EL (cell line): ENCODE measurements at places on chromosomes 1 and 21.

- no peak for DNase-seq
Observed at GRCh38 chr1:211520641-211521040, 28.7 kb upstream of the RD3 start.

GRCh38 chr1:97870589-97870988 is 50.2 kb downstream of the DPYD start:
- no peak for DNase-seq

- no peak for DNase-seq
Observed at GRCh38 chr1:75338616-75339483, 204.7 kb downstream of the LHX8 start.

GRCh38 chr1:2380816-2381591 is 10.3 kb downstream of the MORN1 start:
- DNase-seq, result no peak

DNA sequence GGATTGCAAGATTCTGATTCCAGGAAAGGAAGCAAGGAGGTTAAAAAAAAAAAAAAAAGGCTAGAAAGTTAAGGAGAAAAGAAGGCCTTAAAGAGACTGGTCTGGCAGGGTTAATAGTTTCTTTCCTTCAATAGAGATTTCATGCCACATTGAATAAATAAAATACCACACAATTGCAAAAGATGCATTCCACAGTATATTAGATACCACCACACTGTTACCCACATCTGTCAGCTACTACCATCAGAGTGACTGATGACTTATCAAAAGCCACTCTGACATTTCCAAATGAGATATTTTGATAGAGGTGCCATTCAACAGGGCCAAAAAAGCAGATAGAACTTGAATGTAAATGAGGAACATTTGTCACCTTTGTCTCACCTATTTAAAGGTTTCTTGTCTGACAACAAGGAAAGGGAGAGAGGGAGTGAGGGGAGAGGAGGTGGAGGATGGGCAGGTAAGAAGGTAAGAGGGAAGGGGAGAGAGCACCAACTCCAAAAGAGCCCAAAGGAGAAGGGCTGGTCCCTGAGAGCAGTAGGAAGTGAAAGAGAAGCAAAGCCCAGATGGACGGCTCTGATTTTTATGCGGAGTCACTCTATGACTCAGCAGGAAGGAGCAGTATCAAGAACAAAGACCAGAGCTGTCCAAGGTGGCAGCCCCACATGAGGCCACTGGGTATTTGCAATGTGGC is 38.3 kb downstream of the LRRN2 start:
- DNase-seq, result peak; percentile 69

GRCh38 chr1:31356427-31356826 is 16.4 kb downstream of the FABP3 start:
- no peak for DNase-seq

DNA sequence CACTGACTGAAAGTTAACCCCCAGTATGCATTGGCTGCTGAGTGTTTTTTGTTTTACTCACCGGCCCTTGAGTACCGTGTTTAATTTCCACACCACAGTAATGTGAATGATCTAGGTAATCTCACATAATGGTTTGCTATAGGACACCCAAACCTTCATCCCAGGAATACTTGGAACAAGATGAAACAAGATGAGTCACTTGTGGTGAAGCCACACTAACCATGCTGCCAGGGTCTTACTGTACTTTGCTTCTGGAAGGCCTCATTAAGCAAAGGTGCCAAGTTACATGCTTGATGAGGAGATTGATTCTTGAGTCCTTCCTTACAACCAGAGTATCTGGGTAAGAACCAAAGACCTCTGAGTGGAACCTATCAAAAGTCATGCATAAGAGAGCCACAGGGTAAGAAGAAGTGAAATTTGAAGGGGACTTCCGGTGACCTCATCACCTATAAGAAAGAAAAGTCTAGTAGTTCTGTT is 163.3 kb downstream of the NRIP1 start:
- peak; percentile 61 for DNase-seq

DNA sequence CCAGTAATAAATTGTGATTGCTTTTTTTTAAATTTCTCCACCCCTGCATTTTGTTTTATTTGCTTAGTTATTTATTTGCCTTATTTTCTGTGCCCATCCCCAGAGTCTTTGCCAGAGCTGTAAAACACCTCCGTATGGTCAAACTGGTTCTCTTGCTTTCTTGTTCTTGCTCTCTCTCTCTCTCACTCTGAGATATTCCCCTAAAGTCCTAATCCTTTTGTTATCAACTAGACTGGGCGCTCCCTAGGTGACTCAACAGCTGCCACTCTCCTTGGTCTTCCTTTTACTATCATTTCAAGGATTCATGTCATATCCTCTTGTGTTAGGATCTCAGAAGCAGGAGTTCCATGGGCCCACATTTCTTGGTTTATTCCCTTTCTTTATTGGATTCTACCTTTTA is 160.0 kb downstream of the PRDM2 start:
- no peak for DNase-seq

DNA sequence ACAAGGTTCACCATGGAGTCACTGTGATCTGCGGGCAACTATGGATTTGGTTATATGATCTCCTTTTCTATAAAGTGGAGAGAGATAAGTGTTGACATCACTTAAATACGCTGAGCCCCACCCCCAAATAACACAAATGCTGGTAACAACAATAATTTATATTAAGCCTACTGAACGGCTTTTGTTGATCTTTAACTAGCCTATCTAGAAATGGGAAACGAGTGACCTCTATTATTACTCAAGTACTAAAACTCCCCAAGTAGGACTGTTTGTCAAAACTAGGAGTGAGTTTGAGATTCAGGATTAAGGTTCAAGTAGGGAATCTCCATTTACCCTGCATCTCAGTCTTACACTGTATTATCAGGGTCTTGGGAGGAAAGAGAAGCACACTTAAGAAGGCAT is 52.2 kb downstream of the MAP3K7CL start:
- peak; percentile 19 for DNase-seq

DNA sequence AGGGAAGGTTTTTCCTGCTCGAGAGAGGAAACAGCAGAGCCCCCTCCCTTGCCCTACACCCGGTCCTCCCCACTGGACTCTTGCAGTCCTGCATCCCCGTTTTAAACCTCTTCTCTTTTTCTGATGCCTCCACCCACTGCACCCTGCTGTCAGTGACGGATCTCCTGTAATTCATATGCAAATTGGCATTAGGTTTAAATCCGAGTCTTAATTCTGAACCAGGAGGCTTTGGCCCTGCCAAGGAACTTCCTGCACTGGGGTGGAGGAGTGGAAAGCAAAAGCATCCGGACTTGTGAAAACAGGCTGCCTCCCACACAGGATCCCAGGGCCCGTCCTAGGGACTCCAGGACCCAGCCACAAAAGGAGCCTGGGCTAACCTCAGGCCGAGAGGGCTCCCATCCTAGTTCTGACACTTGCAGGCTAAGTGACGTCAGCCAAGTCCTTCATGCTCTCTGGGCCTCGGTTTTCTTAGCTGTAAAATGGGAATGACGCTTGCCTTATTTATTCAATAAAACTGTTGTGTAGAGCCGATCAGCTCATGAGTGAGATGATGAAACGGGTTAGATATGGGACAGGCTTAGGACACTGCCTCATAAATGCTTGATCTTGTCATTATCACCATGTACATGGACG is 613.3 kb downstream of the AJAP1 start:
- no peak for DNase-seq

- no peak for DNase-seq
Observed at GRCh38 chr1:217494767-217495166, 136.1 kb downstream of the GPATCH2 start.

DNA sequence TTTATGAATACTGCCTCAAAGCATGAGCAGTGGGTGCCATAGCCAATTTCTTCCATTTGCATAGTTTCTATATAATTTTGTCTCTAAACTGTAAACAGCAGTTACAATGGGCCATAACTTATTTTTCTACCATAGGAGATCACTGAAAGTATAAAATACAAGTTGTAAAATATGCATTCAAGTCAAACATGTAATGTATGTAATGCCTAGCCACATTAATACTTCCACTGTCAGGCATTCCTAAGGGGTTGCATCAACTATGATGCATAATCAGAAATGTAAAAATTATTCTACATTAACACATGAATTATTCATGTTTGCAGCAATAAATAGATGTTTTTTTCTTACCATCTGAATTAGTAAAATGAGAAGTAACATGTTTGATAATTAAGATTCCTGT is 560.3 kb upstream of the ZP4 start:
- peak; percentile 44 for DNase-seq

DNA sequence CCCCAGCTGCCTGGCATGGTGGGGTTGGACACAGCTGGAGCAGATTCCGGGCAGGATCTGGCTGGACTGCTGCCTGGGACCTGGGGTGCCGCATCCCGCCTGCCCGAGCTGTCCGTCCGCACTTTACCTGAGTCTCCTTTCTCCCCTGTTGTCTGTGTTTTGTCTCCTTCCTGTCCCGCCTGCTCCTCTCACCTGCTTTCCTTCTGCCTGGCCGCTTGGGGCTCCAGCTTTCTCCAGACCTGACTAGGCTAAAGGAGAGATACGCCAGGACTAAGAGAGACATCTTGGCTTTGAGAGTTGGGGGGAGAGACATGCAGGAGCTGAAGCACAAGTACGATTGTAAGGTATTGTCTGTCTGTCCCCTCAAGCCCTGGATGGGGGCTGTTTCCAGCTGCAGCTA is 73.3 kb downstream of the ARHGEF10L start:
- no peak for DNase-seq

GRCh38 chr1:117563492-117563875 is 42.4 kb upstream of the TENT5C start:
- no peak for DNase-seq

GRCh38 chr1:202250982-202251381 is 57.4 kb downstream of the LGR6 start:
- no peak for DNase-seq

DNA sequence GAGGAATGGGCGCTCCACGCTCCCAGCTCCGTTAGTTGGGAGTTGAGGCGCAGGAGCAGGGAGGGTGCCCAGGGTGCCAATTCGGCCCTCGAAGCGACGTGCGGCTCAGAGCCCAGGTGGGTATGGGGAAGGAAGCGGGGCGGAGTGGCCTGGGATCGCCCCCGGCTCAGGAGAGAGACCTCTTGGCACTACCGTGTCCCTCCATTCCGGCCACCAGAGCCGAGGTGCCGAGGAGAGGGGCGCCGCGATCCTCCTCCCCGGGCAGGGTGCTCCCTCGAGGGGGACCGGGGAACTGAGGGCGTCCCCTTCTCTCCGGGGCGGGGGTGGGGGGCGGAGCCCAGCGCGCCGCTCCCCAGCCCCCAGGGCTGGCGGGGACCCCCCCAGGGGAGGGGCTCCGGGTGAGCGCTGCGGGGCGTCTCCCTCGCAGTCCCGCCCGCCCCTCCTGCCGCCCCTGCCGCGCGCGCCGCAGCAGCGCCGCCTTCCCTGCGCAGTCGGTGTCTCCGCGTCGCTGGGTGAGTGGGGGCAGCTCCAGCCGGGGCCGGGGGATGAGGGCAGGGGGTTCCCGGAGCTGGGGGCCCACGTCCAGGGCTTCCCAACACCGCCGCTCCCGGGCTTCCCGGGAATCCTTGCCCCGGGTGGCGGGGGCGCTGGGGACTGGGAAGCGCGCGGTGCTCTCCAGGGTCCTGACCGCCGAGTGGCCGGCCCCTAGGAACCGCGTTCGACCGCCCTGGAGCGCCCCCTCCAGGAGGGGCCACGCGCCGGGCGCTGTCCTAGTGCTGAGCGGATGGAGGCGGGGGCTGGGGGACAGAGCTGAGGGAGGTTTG is at the start of gene HPCA:
Gene HPCA, plus strand, starts transcription at position 488 of the 824 bp plus-strand sequence. CDS start 2,408 bp downstream, outside the sequence.
- DNase-seq, result peak; percentile 44

GRCh38 chr1:2121101-2121691 is 71.0 kb downstream of the PRKCZ start:
- DNase-seq, result no peak

DNA sequence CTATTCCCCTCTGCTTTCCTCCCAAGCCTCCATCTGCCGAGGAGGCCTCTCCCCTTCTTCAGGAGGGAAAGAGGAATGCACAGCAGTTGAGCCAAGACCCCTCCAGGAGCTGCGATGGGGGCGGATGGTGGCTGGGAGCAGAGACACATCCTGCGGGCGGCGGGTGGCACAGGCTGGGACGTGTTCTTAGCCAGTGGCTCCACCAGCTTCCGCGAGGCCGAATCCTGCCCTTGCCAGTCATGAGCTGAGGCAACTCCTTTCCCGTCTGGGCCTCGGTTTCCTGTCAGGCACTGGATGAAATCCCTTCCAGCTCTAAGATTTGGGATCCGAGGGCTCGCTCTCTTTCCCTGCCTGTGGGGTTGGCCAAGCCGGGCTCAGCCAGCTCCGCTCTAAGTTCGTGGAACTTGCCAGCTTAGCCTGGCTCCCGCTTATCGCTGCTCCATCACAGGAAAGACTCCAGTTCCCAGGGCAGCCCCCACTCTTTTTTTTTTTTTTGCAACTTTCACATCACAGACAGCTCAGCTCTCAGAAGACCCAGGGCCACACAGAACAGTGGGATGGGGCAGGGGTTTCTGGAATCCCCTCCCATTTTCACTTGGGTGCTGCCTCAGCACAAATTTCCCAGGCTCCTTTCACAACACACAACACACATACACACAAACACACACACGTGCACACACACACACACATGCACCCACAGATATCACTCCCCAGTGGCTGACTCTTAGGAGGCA is 506 bp downstream of the MYOM3 start:
- DNase-seq, result no peak

- no peak for DNase-seq
Observed at GRCh38 chr1:4319496-4319895, 334.9 kb upstream of the AJAP1 start.

- no peak for DNase-seq
Observed at GRCh38 chr1:167812972-167813371, 91.2 kb downstream of the MPZL1 start.

DNA sequence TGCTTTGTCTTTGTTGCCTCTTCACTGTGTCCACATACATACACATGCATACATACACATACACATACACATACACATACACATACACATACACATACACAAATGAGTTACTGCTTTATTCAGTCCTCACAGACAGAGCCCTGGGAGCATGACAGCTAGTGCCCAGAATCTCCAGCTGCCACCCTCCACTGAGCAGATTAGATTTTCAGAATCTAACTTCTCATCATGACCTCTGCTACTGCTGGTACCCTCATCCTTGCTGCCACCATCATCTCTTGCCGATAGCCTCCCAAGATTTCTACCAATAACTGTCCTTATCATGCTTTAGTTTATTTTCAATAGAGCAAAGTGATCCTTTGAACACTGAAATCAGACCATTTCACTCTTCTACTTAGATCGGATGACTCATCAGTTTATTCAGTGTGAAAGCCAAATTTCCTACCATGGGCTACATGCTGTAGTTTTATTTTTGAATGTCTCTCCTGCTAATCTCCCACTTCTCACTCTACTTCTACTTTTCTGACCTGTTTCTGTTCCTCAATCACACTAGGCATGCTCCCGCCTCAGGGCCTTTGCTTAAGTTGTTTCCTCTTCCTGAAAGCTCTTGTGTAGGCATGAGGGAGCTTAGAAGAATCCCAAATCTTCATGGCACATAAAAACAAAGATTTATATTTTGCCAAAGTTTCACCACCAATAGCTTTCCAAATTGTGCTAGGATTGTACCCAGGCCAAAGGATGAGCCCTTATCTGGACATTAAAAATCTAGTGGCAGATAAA is 43.0 kb downstream of the ATP6V1G3 start:
- DNase-seq, result peak; percentile 62

- no peak for DNase-seq
Observed at GRCh38 chr21:31448496-31448895, 104.4 kb upstream of the TIAM1 start.
